Left ventricle myocardium inferior (tissue), 1 donor: ENCODE measurements at places on chromosomes 5 and 9. TPM values are rescaled to one million over a fixed set of nuclear protein-coding genes. Genes with fewer than 3 reads are reported as not detected.

GRCh38 chr5:89981878-89982773 is 427.4 kb downstream of the CETN3 start:
- H3K27me3 ChIP-seq, result no peaks in the 10 kb centered on the region
- no peak overlapping the region for H3K27ac ChIP-seq
- DNase-seq, result no peak
- no peaks in the 10 kb centered on the region for H3K4me1 ChIP-seq
- no peaks in the 10 kb centered on the region for H3K36me3 ChIP-seq
- H3K4me3 ChIP-seq, result no peak overlapping the region

GRCh38 chr9:115109486-115109885 is 8.5 kb downstream of the TNC start:
- no peaks in the 10 kb centered on the region for H3K36me3 ChIP-seq
- DNase-seq, result no peak
- no peaks in the 10 kb centered on the region for H3K4me1 ChIP-seq

DNA sequence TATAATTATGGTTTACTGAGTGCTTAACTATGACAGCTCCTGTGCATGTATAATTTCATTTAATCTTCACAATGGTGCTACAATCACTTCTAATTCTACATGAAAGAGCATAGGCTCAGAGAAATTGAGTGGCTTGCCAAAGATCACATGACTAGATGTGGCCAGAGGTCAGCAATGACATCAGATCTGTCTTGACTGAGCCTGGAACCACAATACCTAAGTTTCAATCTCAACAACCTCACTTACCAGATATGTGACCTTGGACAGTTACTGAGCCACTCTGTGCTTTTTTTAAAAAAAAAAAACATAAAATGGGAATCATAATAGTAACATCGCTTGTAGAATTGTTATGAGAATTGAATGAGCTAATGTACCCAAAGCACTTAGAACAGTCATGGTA is 130.7 kb downstream of the TRIM32 start:
- no peaks in the 10 kb centered on the region for H3K4me1 ChIP-seq
- H3K27ac ChIP-seq, result no peak overlapping the region
- no peak overlapping the region for H3K4me3 ChIP-seq
- H3K27me3 ChIP-seq, result peaks cover 20% of the 10 kb centered on the region
- DNase-seq, result no peak
- H3K36me3 ChIP-seq, result no peaks in the 10 kb centered on the region

DNA sequence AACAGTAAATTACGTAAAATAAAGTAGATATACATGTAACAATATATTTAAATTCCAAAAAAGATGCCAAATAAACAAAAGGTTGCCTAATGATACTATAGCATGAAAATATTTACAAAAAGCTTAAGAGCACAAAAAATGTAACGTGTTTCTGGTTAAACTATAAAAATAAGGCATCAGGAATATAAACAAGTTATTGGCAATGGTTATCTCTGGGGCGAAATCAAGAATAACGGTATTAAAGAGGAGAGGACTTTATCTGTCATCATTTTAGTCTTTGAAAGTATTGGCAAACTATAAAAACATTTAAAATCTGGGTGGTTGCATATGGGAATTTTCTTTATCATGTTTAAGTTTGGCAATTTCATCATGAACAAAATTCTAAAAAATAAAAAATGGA is 1599.2 kb downstream of the MAT2B start:
- no peak overlapping the region for H3K4me3 ChIP-seq
- no peak for DNase-seq
- H3K36me3 ChIP-seq, result no peaks in the 10 kb centered on the region
- H3K4me1 ChIP-seq, result no peaks in the 10 kb centered on the region
- H3K27me3 ChIP-seq, result no peaks in the 10 kb centered on the region

FAM153A gene
- 0.63 TPM for total RNA-seq
